ENCODE measurements at places on chromosomes 3 and 15. TPM values are rescaled to one million over a fixed set of nuclear protein-coding genes. Genes with fewer than 3 reads are reported as not detected.

DNA sequence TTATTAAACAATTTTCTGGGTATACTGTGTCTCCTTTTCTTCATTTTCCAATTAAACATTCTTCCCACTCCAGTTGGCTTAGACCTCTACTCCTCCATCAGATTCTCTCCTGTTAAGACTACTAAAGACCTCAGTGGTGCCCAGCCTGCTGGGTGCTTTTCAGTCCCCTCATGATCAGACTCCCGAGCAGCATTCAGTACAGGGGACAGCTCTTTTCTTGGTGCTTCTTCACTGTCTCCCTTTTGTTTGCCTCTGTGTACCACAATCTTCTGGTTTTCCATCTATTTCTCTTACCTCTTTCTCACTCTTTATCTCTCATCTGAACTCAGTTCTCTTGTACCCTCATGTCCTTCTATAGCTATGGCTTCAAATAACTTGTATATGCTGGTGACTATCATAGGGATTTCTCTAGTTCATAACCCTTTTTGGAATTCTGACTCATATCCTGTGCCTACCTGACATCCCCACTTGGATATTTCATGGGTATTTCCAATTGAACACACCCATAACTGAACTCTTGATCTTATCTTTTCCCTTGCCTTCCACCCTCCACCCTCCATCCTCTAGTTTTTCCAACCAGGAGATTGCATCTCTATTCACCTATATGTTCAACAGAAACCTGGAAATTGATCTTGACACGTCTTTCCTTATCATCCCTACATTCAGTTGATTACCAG lies 55.6 kb upstream of the ABHD10 start:
- DNase-seq: no peak

- DNase-seq: no peak
These were observed 193.3 kb upstream of the CTDSPL start for GRCh38 chr3:37668431-37668817.

DNA sequence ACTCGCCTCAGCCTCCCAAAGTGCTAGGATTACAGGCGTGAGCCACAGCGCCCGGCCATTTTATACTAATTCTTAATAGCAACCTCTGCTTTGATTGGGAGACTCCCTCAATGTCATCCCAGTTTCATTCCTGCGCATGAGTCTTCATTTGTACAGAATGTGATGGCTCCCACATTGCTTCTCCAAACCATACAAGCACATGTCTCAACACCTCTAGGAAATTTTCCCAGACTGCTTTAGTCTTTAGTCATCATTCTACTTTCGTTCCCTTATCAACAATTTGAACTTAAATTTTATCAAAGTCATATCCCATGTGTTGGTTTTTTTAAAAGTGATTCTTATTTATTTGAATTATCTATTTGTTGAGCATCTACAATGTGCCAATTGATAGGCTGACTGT lies 58.1 kb downstream of the SNX4 start:
- no peak for DNase-seq

DNA sequence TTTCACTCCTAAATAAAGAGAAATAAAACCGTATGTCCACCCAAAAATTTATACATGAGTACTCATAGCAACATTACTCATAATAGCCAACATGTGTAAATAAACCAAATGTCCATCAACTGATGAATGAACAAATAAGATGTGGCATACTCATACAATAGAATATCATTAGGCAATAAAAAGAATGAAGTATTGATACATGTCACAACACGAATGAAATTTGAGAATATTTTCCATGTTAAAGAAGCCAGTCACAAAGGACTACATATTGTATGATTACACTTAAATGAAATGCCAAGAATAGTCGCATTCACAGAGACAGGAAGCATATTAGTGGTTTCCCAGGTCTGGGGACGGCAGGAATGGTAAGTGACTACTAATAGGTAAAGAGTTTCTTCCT lies 869.2 kb downstream of the IGSF11 start:
- DNase-seq: no peak

DNA sequence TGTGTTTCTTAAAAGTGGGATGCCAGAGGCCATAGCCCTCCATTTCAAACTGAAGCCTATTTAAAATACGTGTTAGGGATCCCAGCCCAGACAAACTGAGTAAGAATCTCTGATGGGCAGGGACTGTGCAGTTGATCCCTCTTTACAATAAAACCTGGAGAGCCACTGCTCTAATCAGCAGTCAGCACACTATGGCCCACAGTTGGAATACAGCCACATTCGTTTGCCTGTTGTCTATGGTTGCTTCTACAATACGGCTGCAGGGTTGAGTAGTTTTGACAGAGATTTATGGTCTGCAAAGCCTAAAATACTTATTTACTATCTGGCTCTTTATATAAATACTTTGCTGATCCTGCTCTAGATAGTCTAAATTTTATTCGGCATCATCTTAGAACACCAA lies 32.4 kb downstream of the TJP1 start:
- no peak for DNase-seq

DNA sequence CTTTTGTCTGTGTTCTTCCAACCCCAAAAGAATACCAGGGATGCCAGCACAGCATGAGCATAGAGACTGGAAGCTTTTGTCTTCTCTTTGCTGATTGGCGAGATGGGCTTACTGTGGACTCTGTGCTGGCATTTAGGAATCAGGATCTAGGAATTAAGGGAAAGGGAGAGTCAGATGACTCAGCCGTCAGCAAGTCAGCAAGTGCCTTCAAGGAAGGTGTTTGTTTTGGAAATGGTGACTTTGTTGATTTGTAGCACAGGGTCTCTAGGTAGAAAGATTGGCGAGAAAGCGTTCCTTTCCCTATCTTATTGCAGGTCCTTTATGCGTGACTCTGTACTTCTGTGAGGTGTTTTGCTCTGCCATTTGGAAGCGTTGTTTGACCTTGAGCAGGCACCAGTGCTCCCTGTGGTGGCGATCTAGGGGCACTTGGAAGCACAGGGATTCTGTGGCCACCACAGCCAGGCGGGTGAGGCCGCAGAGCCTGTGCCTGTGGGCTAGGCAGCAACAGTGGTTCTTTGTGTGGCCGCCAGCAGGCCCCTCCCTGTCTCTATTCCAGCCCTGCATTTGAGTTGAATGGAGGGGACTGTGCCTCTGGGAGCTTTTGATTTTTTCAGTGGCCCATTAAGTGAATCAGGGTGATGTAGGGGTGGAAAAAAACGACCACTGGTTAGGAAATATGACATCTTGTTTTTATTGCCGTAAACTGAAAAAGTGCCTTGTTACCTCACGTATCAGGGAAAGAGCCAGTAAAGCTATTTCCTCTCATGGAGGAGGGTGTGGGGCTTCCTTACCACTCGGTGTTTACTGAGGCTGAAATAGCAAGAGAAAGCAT lies 19.0 kb downstream of the FAN1 start:
- DNase-seq: no peak

- DNase-seq: no peak
These were observed 121.5 kb downstream of the SLC9A9 start for GRCh38 chr3:143726727-143727126.

DNA sequence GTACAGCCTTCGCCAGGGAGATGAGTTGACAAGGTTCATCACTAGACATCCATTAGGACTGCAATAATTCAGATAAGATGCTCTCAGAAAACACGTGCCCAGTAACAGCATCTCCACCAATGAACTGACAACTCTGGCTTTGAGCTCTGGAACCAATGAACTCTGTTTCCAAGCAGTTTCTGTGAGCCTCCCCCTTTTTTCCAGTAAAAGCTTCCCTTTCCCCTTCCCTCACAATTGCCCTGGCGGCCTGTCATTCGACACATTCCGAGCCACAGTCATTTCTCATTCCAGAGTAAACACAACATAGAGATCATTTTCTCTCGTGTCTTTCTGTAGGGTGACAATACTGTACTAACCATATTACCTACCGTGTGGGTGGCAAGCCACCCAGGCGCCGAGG lies 3.6 kb downstream of the PLA2G4D start:
- DNase-seq: no peak

DNA sequence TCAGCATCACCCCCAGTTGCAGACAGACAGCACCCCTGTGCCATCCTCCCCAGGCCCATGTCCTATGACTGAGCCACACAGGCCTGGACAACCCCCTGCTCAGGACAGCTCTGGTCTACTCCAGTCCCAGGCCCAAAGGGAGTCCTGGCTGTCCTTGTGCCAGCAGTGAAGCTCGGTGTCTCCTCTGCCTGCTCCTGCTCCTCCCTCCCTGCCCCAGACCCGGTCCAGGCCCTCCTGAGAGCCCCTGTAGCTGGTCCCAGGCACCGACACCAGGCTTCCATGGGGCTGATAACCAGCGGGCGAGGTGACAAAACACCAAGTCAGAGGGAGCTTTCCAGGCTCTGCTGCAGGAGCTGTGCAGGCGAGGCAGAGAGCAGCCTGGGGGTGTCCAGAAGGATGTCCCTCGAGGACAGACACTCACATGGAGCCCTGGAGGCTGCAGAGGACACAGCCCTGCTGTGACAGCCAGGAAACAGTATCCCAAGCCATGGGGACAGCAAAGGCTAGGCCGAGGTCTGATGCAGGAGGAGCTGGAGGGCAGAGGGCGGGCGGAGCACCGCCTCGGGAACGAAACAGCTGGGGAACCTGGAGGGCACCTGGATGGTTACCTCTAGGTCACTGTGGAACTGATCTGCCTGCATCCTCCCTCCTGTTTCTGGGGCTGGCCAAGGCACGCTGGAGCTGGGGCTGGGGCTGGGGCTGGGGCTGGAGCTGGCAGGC lies 103.8 kb upstream of the PRR20G start:
- no peak for DNase-seq

GRCh38 chr15:71153823-71154524 lies 38.7 kb downstream of the THSD4 start:
- DNase-seq: no peak

GRCh38 chr3:149120051-149120972 lies 9.1 kb upstream of the HPS3 start:
- DNase-seq: no peak

- DNase-seq: no peak
These were observed 24.2 kb downstream of the NPTN start for GRCh38 chr15:73608941-73609340.

GRCh38 chr15:85723960-85724945 lies 70.5 kb downstream of the KLHL25 start:
- DNase-seq: no peak

The CPN2 gene
- not detected for total RNA-seq

The PLA2G4D gene
- not detected for total RNA-seq

The NOX5 gene
- total RNA-seq: 0.21 TPM
